ENCODE measurements at places on chromosomes 2 and 18.
A peak's percentile ranks its signal among the peaks of the same experiment; 100 is the strongest.

DNA sequence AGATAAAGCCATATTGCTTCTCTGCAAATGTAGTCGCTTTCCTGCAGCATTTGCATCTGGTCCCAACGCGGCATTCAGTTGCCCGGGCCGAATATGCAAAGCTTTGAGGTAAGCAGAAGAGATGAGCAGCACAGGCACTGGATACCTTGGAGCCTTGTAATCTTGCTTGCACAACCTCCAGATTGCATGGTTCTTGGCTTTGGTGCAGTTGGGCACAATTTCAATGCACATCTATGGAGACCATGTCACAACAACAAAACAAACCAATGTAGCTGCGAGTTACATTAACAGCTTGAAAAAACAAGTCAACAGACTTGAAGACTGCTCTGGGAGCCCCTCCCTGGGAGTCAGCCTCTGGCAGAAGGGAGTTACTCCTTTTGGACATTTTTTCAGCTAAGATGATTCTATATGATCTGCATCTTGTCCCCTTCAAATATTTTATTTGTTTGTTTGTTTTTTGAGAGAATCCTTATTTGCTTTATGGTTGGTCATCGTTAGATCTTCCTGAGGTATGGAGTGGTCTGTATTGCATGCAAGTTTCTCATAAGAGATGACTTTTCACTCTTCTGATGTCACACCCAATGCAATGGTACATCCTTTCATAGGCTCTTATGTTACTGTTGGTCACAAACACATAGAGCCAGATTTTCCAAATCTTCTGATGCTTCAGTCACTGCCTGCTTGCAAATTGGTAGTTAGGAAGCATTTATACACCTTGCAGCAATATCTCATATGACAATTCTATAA lies 113.5 kb downstream of the EFEMP1 start:
- H3K4me3 ChIP-seq: no peak overlapping the region
- H3K27me3 ChIP-seq: no peaks in the 10 kb centered on the region
- DNase-seq: no peak
- H3K27ac ChIP-seq: no peak overlapping the region
- no peaks in the 10 kb centered on the region for H3K4me1 ChIP-seq

DNA sequence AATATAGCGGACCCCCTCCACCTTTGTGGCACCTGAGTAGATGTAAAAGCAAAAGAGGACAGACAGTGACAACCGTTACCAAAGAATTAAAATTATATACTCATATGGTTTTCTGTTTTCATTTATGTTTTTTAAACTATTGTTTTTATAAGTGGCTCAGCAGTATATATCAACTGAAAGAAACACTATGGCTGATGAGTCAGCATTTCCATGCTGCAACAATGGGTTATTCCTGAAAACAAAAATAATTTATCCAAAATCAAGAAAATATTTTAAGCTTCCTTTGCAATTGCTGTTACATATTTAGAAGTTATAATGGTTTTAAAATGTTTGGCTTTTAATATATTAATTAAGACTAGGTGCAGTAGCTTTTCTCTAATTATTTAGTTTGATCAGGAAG lies 17.7 kb downstream of the MRPS9 start:
- no peak overlapping the region for H3K27ac ChIP-seq
- H3K27me3 ChIP-seq: no peaks in the 10 kb centered on the region
- H3K4me3 ChIP-seq: no peak overlapping the region
- H3K4me1 ChIP-seq: no peaks in the 10 kb centered on the region
- no peaks in the 10 kb centered on the region for H3K36me3 ChIP-seq
- peak; percentile 59 for DNase-seq

- no peak for DNase-seq
- H3K4me1 ChIP-seq: no peaks in the 10 kb centered on the region
- H3K27ac ChIP-seq: no peak overlapping the region
- no peaks in the 10 kb centered on the region for H3K27me3 ChIP-seq
- H3K4me3 ChIP-seq: no peak overlapping the region
Observed at GRCh38 chr2:45732946-45733345, 81.5 kb downstream of the PRKCE start.

- no peak for DNase-seq
- no peaks in the 10 kb centered on the region for H3K36me3 ChIP-seq
- H3K27ac ChIP-seq: no peak overlapping the region
- no peaks in the 10 kb centered on the region for H3K4me1 ChIP-seq
- no peak overlapping the region for H3K4me3 ChIP-seq
Observed at GRCh38 chr2:60413069-60413813, 140.2 kb downstream of the BCL11A start.

DNA sequence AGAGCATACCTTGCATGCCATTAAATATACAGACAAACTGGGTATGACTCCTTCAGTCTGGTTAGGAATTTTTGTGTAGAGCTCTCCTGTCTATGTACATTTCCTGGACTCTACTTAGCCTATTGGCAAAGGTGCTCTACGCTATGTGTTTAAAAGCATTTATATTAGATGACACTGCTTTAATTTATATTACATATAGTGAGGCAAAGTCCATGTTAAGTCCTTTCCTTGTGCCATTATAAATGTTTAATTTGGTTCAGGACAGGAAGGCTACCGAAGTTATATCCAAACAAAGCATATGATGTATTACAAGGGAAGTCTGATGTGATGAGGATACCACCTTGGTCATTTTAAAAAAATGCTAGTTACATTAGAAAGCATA lies 117.4 kb upstream of the RAB27B start:
- no peaks in the 10 kb centered on the region for H3K27me3 ChIP-seq
- no peak overlapping the region for H3K4me3 ChIP-seq
- H3K4me1 ChIP-seq: peaks cover 13% of the 10 kb centered on the region
- no peak overlapping the region for H3K27ac ChIP-seq
- no peaks in the 10 kb centered on the region for H3K36me3 ChIP-seq

Measured in endothelial cell of umbilical vein (primary cell).